ENCODE measurements at places on chromosomes 7 and 10. TPM values are rescaled to one million over a fixed set of nuclear protein-coding genes. Genes with fewer than 3 reads are reported as not detected.

Gene PRLHR
- total RNA-seq = not detected

DNA sequence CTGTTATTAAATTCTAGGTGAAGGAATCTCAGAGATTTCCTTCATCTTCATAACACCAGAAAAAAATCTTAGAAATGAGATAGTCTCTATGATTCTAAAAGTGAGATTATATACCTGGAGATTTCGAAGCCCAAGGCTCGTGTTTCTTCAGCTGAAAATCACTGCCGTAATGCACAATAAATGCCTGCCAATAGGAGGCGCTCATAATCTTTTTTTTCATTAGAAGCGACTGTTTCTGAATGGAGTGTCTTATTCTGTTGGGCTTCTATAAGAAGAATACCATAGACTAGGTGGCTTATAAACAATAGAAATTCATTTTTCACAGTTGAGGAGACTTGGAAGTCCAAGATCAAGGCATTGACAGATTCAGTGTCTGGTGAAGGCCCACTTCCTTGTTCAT is 294.7 kb downstream of the PRKG1 start:
- DNase-seq = no peak
- no peak overlapping the region for H3K4me3 ChIP-seq
- no peaks in the 10 kb centered on the region for H3K4me1 ChIP-seq
- no peaks in the 10 kb centered on the region for H3K36me3 ChIP-seq
- no peak overlapping the region for H3K27ac ChIP-seq
- peaks cover 14% of the 10 kb centered on the region for H3K27me3 ChIP-seq

Gene AKR1D1
- not detected for total RNA-seq

DNA sequence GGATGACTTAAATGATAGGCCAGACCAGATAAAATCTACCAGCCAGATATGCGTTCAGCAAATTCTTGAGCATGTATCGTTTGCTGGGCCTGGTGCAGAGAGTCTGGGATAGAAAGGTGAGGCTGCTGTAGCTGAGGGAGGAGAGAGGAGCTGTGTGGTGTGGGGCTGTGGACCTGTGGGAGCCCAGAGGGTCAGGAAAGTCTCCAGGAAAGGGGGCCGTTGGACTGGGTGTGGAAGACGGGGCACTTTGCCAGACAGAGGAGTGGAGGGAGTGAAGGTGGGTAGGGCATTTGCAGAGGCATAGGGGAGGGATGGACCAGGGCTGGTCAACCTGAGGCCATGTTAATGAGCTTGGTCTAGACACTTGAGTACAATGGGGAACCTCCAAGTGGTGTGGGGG is 124.7 kb upstream of the UNC5B start:
- H3K4me3 ChIP-seq = no peak overlapping the region
- no peak overlapping the region for H3K27ac ChIP-seq
- no peak for DNase-seq
- no peaks in the 10 kb centered on the region for H3K4me1 ChIP-seq
- no peaks in the 10 kb centered on the region for H3K27me3 ChIP-seq

GRCh38 chr7:28106321-28106829 is 74.2 kb downstream of the JAZF1 start:
- H3K4me3 ChIP-seq = no peak overlapping the region
- H3K27ac ChIP-seq = no peak overlapping the region
- no peaks in the 10 kb centered on the region for H3K27me3 ChIP-seq
- DNase-seq = no peak

DNA sequence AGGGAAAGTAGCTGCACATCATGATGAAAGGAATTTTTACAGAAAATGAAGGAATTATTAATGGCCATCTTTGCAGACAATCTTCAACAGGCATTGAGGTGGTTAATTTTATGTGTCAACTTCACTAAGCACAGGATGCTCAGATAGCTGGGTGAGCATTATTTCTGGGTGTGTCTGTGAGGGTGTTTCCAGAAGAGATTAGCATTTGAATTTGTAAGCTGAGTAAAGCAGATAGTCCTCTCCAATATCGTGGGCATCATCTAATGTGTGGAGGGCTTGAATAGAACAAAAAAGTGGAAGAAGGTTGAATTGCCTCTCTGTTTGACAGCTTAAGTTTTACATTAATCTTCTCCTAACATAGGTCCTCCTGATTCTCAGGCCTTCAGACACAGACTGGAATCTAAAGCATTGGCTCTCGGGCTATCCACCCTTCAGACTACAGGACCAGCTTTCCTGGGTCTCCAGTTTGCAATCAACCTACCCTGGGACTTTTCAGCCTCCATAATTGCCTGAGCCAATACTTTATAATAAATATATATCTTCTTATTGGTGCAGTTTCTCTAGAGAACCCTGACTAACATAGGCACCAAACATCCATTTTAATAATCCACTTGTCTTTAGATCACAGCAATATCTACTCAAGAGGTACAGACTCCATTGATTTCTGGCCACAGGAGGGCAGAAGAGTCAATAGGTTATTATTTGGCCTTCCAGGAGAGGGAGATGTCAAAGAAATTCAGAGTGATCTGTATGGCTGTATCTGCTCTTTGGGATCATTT is 10.5 kb upstream of the CRPPA start:
- H3K27me3 ChIP-seq = no peaks in the 10 kb centered on the region
- no peak overlapping the region for H3K4me3 ChIP-seq
- DNase-seq = no peak
- no peaks in the 10 kb centered on the region for H3K36me3 ChIP-seq
- no peak overlapping the region for H3K27ac ChIP-seq

Gene REEP3
- 20.7 TPM for total RNA-seq

Data from activated naive CD8-positive, alpha-beta T cell treated with anti-CD3 and anti-CD28 coated beads for 36 hours (primary cell).